ENCODE measurements at places on chromosomes 1 and 21. TPM values are rescaled to one million over a fixed set of nuclear protein-coding genes. Genes with fewer than 3 reads are reported as not detected.
A peak's percentile ranks its signal among the peaks of the same experiment; 100 is the strongest.

The ELAPOR1 gene
- total RNA-seq: 6.3 TPM

The SH2D5 gene
- not detected for total RNA-seq

- H3K4me1 ChIP-seq: no peaks in the 10 kb centered on the region
- H3K27ac ChIP-seq: no peak overlapping the region
- H3K36me3 ChIP-seq: no peaks in the 10 kb centered on the region
These were observed 161.4 kb upstream of the LMO4 start for GRCh38 chr1:87167157-87167789.

- H3K4me3 ChIP-seq: no peak overlapping the region
- DNase-seq: no peak
- no peak overlapping the region for H3K27ac ChIP-seq
- H3K4me1 ChIP-seq: no peaks in the 10 kb centered on the region
- H3K27me3 ChIP-seq: no peaks in the 10 kb centered on the region
These were observed 244.3 kb upstream of the NRIP1 start for GRCh38 chr21:15309022-15309590.

GRCh38 chr1:231310391-231310934 lies 27.2 kb downstream of the EXOC8 start:
- H3K27me3 ChIP-seq: peaks cover 2% of the 10 kb centered on the region
- DNase-seq: no peak
- no peak overlapping the region for H3K4me3 ChIP-seq
- H3K27ac ChIP-seq: no peak overlapping the region

The HCN3 gene
- total RNA-seq: 2.5 TPM

The OR2T29 gene
- total RNA-seq: not detected

The CD84 gene
- total RNA-seq: 16.2 TPM

- no peaks in the 10 kb centered on the region for H3K36me3 ChIP-seq
- no peak overlapping the region for H3K4me3 ChIP-seq
- DNase-seq: no peak
- no peaks in the 10 kb centered on the region for H3K27me3 ChIP-seq
These were observed 421.6 kb upstream of the PBX1 start for GRCh38 chr1:164137273-164137925.

GRCh38 chr1:230794871-230795605 lies 47.9 kb downstream of the CAPN9 start:
- no peak overlapping the region for H3K27ac ChIP-seq
- no peaks in the 10 kb centered on the region for H3K36me3 ChIP-seq
- H3K27me3 ChIP-seq: peaks cover 3% of the 10 kb centered on the region
- no peaks in the 10 kb centered on the region for H3K4me1 ChIP-seq
- DNase-seq: no peak

DNA sequence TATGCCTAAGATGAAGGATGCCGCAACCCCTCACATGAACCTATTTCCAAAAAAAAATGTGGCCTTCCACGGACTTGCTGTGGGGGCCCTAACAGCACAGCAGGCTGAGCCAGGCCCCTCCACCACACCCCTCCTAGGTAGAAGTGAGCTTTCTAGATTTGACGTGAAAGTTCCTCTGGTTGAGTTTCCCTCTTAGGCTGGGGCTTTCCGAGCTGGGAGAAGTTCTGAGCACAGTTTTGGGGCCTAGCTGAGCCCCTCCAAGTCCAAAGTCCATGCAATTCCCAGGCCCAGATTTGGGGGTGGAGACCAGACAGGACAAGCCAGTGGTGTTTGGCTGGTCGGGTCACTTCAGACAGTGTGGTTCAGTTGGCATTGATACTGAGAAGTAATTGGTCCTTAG lies 13.8 kb upstream of the PHLDA3 start:
- H3K36me3 ChIP-seq: peaks cover 10% of the 10 kb centered on the region
- H3K27me3 ChIP-seq: peaks cover 14% of the 10 kb centered on the region
- H3K4me1 ChIP-seq: peaks cover 30% of the 10 kb centered on the region
- H3K27ac ChIP-seq: no peak overlapping the region
- DNase-seq: no peak
- no peak overlapping the region for H3K4me3 ChIP-seq

- peak; percentile 46 for DNase-seq
- no peak overlapping the region for H3K27ac ChIP-seq
- H3K4me1 ChIP-seq: peaks cover 7% of the 10 kb centered on the region
- peaks cover 45% of the 10 kb centered on the region for H3K27me3 ChIP-seq
- H3K36me3 ChIP-seq: no peaks in the 10 kb centered on the region
These were observed 7.2 kb upstream of the FBXO28 start for GRCh38 chr1:224106568-224107281.

- no peaks in the 10 kb centered on the region for H3K27me3 ChIP-seq
- DNase-seq: no peak
- peaks cover 4% of the 10 kb centered on the region for H3K4me1 ChIP-seq
- peaks cover 3% of the 10 kb centered on the region for H3K36me3 ChIP-seq
These were observed 26.8 kb downstream of the EIF4G3 start for GRCh38 chr1:21149855-21150432.

- peaks cover 24% of the 10 kb centered on the region for H3K27me3 ChIP-seq
- peaks cover 19% of the 10 kb centered on the region for H3K4me1 ChIP-seq
- DNase-seq: peak; percentile 49
- peak overlapping the region; percentile 86 for H3K4me3 ChIP-seq
These were observed 650 bp downstream of the VANGL1 start for GRCh38 chr1:115642168-115643072.

DNA sequence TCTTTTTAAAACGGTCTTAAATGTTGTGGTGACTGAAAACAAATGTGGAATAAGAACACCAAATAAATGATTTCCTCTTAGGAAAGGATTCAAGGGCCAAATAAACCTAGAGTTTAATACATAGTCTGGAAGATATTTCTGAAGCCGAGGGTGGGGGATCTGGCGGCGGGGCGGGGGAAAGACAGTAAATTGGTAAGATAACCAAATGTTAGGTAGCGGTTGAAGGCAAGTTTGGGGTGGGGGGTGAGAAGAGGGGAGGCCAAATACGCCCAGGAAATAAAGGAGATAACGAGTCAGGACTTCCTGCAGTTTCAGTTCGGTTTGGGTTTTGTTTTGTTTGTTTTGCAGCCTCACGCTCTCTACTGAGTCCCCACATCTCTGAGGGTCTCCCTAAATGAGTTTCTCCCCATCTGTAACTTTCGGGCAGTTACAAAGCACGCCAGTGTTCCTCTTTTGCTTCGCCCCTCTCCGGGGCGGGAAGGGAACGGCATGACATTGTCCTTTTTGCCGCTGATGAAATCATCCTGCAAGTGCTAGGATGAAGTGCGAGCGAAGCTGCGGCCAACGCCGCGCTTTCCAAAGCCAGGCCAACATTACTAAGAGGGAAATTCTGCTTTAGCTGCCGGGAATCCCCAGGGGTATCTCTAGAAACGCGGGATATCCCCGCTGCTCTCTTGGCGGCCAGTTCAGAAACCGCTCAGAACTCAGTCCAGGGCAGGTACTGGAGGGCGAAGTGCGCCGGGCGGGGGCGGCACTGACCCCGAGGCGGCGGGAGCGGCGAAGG lies 844 bp downstream of the NIBAN1 start:
- H3K27me3 ChIP-seq: peaks cover 9% of the 10 kb centered on the region
- H3K4me3 ChIP-seq: peak overlapping the region; percentile 95
- H3K36me3 ChIP-seq: peaks cover 16% of the 10 kb centered on the region

- H3K27me3 ChIP-seq: peaks cover 5% of the 10 kb centered on the region
- no peaks in the 10 kb centered on the region for H3K36me3 ChIP-seq
- no peak overlapping the region for H3K4me3 ChIP-seq
- no peak for DNase-seq
These were observed 588.3 kb downstream of the LMO4 start for GRCh38 chr1:87916965-87917364.

DNA sequence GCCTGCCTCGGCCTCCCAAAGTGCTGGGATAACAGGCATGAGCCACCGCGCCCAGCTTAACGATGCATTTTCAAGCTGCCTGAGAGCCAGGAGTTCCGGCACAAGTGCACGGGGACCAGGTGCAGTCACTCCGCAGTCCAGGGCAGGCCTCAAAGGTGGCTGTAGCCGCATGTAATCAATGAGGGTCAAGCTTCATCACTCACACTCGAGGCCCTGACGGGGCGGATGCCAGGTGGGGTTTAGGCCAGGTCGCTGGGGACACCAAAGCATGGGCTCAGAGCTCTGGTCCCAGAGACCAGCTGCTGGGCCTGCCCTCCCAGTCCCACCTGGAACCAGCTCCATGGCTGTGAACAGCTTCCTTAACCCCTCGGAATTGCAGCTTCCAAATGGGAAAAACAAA lies 26.1 kb upstream of the GPR153 start:
- H3K27me3 ChIP-seq: no peaks in the 10 kb centered on the region
- H3K4me1 ChIP-seq: no peaks in the 10 kb centered on the region
- H3K4me3 ChIP-seq: no peak overlapping the region
- H3K36me3 ChIP-seq: no peaks in the 10 kb centered on the region

GRCh38 chr1:27496604-27497155 lies 6.7 kb upstream of the WASF2 start:
- H3K27ac ChIP-seq: no peak overlapping the region
- H3K4me1 ChIP-seq: peaks cover 19% of the 10 kb centered on the region
- H3K36me3 ChIP-seq: no peaks in the 10 kb centered on the region
- H3K4me3 ChIP-seq: no peak overlapping the region
- H3K27me3 ChIP-seq: no peaks in the 10 kb centered on the region

The SLC19A1 gene
- total RNA-seq: 43.8 TPM

DNA sequence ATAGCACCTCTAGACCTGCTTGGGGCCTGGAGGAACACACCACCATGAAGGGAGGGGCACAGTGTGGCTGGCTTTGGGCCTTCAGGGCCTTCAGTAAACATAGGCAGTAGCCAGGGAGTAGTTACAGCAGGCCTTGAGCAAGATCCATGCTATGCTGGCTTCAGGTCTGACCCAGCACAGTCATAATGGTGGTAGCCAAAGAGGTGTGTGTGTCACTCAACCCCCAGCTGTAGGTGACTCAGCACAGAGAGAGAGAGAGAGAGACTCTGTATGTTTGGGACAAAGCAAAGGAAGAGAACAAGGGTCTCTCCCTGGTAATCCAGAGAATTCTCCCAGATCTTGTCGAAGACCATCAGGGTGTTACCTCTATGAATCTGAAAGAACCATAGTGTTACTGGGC lies 250.5 kb upstream of the PKN2 start:
- no peak overlapping the region for H3K27ac ChIP-seq
- H3K36me3 ChIP-seq: no peaks in the 10 kb centered on the region
- H3K27me3 ChIP-seq: no peaks in the 10 kb centered on the region
- H3K4me1 ChIP-seq: no peaks in the 10 kb centered on the region

The SPRR3 gene
- not detected for total RNA-seq

DNA sequence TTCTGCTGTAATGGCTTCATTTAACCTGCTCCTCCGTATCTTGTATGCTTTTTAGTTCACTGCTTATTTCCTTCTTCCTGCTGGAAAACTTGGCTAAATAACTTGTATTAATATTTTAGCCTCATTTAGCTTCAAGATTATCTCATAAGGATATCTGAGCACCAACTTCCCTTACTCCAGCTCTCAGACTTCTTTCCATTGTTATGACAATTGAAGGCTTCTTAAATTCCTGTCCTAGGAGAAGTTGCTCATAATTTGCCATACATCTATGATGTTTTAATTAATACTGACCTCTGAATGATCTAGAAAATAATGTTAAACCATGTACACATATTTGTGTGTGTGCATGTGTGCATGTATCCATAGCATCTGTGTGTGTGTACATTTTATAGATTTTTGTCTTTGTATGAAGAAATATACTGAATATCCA lies 1524.4 kb upstream of the TPTE start:
- no peak overlapping the region for H3K4me3 ChIP-seq
- H3K27me3 ChIP-seq: no peaks in the 10 kb centered on the region
- no peak overlapping the region for H3K27ac ChIP-seq
- H3K4me1 ChIP-seq: no peaks in the 10 kb centered on the region
- H3K36me3 ChIP-seq: no peaks in the 10 kb centered on the region

The PCP4 gene
- total RNA-seq: not detected

- peak within 1 kb of the TSS; percentile 97 for H3K4me3 ChIP-seq
- no peaks in the 10 kb centered on the region for H3K27me3 ChIP-seq
- H3K36me3 ChIP-seq: peaks cover 36% of the 10 kb centered on the region
- H3K4me1 ChIP-seq: peaks cover 60% of the 10 kb centered on the region
- DNase-seq: peak; percentile 98
- H3K27ac ChIP-seq: peak within 1 kb of the TSS; percentile 98
These were observed at the start of gene NFYC for GRCh38 chr1:40691538-40692428. Gene NFYC (plus strand): TSS chr1:40691704. CDS start chr1:40738844, 47,140 bp downstream.

DNA sequence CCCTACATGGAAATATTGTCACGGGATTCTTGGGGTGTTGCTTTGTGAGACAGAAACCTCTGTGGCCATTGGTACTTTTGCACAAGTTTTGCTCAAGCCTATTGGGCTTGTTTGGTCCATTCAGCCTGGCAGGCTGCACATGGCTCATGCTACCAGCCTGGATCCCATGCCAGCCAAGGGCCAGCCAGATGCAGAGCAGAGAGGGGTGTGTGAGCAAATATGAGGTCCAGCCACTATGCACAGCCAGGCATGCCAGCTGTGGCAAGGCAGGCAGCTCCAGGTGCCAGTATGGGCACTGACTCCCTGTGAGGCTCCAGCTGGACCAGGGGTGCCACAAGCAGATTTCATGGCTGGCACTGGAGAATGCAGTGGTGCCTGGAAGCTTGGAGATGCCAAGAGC lies 6.7 kb upstream of the CHD1L start:
- H3K27ac ChIP-seq: no peak overlapping the region
- no peaks in the 10 kb centered on the region for H3K36me3 ChIP-seq
- DNase-seq: no peak
- no peak overlapping the region for H3K4me3 ChIP-seq

- H3K27ac ChIP-seq: no peak overlapping the region
- DNase-seq: no peak
- H3K4me3 ChIP-seq: no peak overlapping the region
- H3K36me3 ChIP-seq: no peaks in the 10 kb centered on the region
- peaks cover 8% of the 10 kb centered on the region for H3K4me1 ChIP-seq
- peaks cover 74% of the 10 kb centered on the region for H3K27me3 ChIP-seq
These were observed 5.1 kb upstream of the GNG12 start for GRCh38 chr1:67838180-67838910.

The DCST1 gene
- total RNA-seq: not detected

The HIVEP3 gene
- 18.4 TPM for total RNA-seq

The MIXL1 gene
- not detected for total RNA-seq

DNA sequence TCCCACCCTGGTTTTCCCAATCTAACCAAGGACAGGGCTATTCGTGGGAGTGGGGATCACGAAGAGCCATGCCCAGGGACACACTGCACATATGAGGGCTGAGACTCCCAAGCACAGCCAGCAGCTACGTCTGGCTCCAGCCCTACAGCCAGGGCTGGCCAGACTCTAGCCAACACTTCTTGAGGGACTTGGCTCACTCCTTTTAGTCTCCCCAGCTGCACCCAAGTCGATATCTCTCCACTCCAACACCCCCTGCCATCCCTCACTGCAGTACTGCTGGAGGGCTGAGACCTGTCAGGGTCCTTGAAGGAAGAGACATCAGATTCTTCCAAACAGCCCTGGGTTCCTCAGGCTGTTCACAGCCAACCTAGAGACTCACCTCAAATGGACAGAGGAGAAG lies 62.6 kb downstream of the CD46 start:
- H3K4me1 ChIP-seq: peaks cover 42% of the 10 kb centered on the region
- H3K36me3 ChIP-seq: peaks cover 48% of the 10 kb centered on the region
- no peak for DNase-seq

- DNase-seq: no peak
- H3K27ac ChIP-seq: no peak overlapping the region
- no peaks in the 10 kb centered on the region for H3K27me3 ChIP-seq
- H3K4me3 ChIP-seq: no peak overlapping the region
These were observed 98.6 kb downstream of the ADGRL2 start for GRCh38 chr1:81899214-81899821.

The KCNAB2 gene
- total RNA-seq: 294 TPM

GRCh38 chr1:3673381-3674099 lies 21.2 kb downstream of the TP73 start:
- peaks cover under 1% of the 10 kb centered on the region for H3K27me3 ChIP-seq
- H3K27ac ChIP-seq: no peak overlapping the region
- peaks cover 12% of the 10 kb centered on the region for H3K4me1 ChIP-seq
- no peaks in the 10 kb centered on the region for H3K36me3 ChIP-seq
- no peak for DNase-seq

GRCh38 chr21:43211072-43211759 lies 42.4 kb downstream of the CRYAA start:
- H3K4me1 ChIP-seq: no peaks in the 10 kb centered on the region
- no peaks in the 10 kb centered on the region for H3K27me3 ChIP-seq
- DNase-seq: no peak
- no peak overlapping the region for H3K4me3 ChIP-seq

The SLX9 gene
- total RNA-seq: 39.8 TPM

All from activated CD4-positive, alpha-beta T cell treated with anti-CD3 and anti-CD28 coated beads, Interleukin-2, amount 10 ng/mL, durations not matched to agents 7 days and 5 days (primary cell).